ENCODE measurements at places on chromosomes 13 and 19. TPM values are rescaled to one million over a fixed set of nuclear protein-coding genes. Genes with fewer than 3 reads are reported as not detected.

GRCh38 chr19:40596608-40597328 is 4.4 kb upstream of the LTBP4 start:
- no peak for DNase-seq
- peaks cover 23% of the 10 kb centered on the region for H3K27me3 ChIP-seq
- peaks cover 49% of the 10 kb centered on the region for H3K4me1 ChIP-seq
- H3K36me3 ChIP-seq = no peaks in the 10 kb centered on the region
- no peak overlapping the region for H3K27ac ChIP-seq
- no peak overlapping the region for H3K4me3 ChIP-seq

GRCh38 chr19:6225232-6225865 is 54.4 kb downstream of the MLLT1 start:
- H3K36me3 ChIP-seq = peaks cover 10% of the 10 kb centered on the region
- H3K27me3 ChIP-seq = no peaks in the 10 kb centered on the region
- H3K4me1 ChIP-seq = no peaks in the 10 kb centered on the region
- DNase-seq = no peak

- H3K27me3 ChIP-seq = no peaks in the 10 kb centered on the region
- H3K27ac ChIP-seq = peak overlapping the region; percentile 33
- peak overlapping the region; percentile 71 for H3K4me3 ChIP-seq
- H3K4me1 ChIP-seq = peaks cover 70% of the 10 kb centered on the region
- DNase-seq = no peak
- H3K36me3 ChIP-seq = no peaks in the 10 kb centered on the region
These were observed 2.0 kb downstream of the UHRF1 start for GRCh38 chr19:4911314-4911713.

DNA sequence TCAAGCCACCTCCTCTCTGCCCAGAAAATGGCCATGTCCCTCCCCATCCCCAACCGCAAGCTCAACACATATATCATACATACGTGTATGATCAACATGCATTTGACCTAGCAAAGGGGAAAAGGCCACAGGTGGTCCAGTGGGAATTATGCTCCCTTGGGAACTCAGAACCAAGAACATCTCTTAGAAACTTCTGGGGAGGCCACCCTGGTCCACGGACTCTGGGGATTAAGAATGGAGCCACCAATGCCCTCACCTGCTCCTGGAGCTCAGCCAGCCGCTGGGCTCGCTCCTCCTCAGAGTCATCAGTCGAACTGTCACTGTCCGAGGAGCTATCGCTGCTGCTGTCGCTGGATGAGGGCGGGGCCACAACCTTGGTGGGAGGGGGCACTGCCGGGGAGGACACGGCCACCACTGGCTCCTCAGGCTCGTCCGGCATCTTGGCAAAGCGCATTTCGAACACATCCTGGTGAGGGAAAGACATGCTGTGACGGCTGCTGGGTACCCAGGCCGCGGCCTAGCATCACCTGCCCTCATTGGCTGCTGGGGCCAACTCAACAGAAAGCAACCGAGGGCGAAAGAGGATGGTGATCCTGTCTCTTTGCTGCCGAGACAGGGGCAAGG is 24.6 kb upstream of the EPHX3 start:
- no peak for DNase-seq
- H3K36me3 ChIP-seq = peaks cover 92% of the 10 kb centered on the region
- no peaks in the 10 kb centered on the region for H3K27me3 ChIP-seq

DNA sequence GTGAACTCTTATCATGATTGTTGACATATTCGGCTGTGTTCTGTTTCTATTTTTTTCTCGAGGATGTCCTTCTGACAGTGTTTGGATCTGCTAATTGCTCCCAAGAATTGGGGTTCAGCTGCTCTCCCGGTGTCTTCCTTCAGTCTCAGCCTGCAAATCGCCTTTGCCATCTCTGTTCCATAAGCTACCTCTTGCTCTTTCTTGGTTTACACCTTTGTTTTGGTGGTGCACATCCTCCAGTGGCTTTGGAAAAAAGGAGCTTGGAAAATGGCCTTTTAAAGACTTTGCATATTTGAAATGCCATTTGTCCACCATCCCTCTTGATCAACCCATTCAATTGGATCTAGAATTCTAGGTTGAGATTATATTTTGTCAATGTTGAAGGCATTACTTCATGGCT is 137.2 kb downstream of the URI1 start:
- H3K27ac ChIP-seq = no peak overlapping the region
- no peaks in the 10 kb centered on the region for H3K36me3 ChIP-seq
- no peaks in the 10 kb centered on the region for H3K4me1 ChIP-seq
- H3K4me3 ChIP-seq = no peak overlapping the region
- no peaks in the 10 kb centered on the region for H3K27me3 ChIP-seq

DNA sequence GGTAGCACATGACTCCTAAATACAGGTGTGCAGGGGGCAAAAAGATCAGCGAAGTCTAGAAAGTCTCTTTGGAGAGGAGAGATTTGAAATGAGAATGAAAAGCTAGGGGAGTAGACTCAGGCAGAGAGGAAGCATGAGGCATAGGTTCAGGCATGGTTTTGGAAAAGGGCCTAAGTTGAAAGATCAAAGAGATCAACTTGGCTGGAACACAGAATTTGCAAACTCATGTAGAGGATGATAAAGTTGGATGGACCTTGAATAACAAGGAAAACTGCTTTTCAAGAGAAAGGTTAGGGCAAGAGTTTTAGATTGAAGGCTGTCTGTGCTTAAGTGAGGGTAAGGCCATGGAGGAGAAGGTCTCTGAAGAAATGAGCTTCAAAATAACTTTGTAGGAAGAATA is 47.4 kb upstream of the UBAC2 start:
- no peak for DNase-seq
- no peaks in the 10 kb centered on the region for H3K27me3 ChIP-seq
- H3K4me1 ChIP-seq = no peaks in the 10 kb centered on the region
- no peaks in the 10 kb centered on the region for H3K36me3 ChIP-seq

- no peak overlapping the region for H3K27ac ChIP-seq
- DNase-seq = no peak
- H3K4me1 ChIP-seq = no peaks in the 10 kb centered on the region
These were observed 109.9 kb downstream of the COL4A1 start for GRCh38 chr13:110197026-110197425.

- no peaks in the 10 kb centered on the region for H3K27me3 ChIP-seq
- H3K27ac ChIP-seq = no peak overlapping the region
- H3K4me1 ChIP-seq = no peaks in the 10 kb centered on the region
- DNase-seq = no peak
- no peaks in the 10 kb centered on the region for H3K36me3 ChIP-seq
- no peak overlapping the region for H3K4me3 ChIP-seq
These were observed 30.2 kb downstream of the ING1 start for GRCh38 chr13:110743687-110744086.

DNA sequence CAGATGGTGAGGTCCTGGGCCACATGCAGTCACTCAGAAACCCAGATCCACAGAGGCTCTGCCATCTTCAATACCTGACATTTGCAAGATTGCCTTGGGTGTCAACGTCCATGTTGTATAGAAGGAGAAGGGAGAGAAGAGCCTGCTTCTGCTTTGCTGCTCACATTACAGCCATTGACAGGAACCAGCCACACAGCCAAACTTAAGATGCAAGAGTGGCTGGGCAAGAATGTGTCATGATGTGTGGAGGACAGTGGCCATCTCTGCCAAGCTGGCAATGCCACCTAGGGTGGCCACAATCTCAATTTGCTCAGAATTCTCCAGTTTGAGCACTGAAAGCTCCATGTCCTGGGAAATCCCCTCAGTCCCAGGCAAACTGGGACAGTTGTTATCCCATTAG is 25.9 kb upstream of the SERPINE3 start:
- H3K27ac ChIP-seq = no peak overlapping the region
- DNase-seq = no peak
- H3K4me1 ChIP-seq = no peaks in the 10 kb centered on the region

- H3K36me3 ChIP-seq = peaks cover 34% of the 10 kb centered on the region
- H3K4me1 ChIP-seq = peaks cover 89% of the 10 kb centered on the region
- H3K27ac ChIP-seq = peak overlapping the region; percentile 18
- no peak overlapping the region for H3K4me3 ChIP-seq
These were observed 4.8 kb downstream of the TPT1 start for GRCh38 chr13:45336025-45336800.

DNA sequence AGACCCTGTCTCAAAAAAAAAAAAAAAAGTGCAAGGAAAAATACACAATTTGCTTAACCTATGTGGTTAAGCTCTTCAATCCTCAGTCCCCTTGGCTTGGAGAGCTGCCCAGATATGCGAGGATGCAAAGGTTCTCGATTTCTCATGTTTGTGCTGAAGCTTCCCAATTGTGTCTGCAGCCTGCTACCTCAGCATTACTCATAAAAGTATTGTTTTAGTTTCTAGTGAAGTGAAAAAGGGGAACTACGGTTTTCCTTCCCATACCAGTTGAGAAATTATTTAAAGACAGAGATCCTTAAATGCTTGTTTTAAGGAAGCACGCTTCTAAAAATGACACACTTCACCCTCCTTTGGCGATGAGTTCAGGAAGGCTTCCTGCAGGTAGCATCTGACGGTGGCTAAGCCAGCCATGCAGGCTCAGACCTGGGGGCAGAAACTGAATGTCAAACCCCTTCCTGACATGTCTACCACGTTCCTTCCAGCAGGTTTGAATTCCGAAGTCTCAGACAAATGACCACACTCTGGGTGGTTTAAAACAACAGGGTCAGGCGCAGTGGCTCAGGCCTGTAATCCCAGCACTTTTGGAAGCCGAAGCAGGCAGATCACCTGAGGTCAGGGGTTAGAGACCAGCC is 47.9 kb downstream of the RUBCNL start:
- H3K4me1 ChIP-seq = peaks cover 9% of the 10 kb centered on the region
- no peaks in the 10 kb centered on the region for H3K27me3 ChIP-seq
- no peak overlapping the region for H3K27ac ChIP-seq
- no peak overlapping the region for H3K4me3 ChIP-seq
- H3K36me3 ChIP-seq = no peaks in the 10 kb centered on the region
- DNase-seq = no peak

DNA sequence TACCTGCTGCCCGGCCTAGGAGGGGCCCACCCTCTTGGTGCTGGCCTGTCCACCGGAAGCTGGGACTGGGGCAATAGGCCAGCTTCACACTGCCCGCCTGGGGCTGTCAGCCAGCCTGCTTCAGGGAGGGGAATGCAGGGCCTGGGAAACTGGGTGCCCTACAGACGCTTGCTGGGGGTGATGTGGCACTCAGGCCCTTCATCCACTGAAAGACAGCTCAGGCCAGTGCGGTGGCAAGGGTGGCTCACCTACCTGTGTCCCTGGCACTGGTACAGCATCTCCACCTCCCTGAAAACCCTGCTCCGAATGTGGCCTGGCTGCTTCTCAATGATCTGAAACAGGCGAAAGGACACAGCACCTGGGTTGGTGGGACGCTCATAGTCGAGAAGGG is 7.8 kb downstream of the MKNK2 start:
- no peak for DNase-seq
- no peak overlapping the region for H3K4me3 ChIP-seq

- H3K27ac ChIP-seq = no peak overlapping the region
- peaks cover 10% of the 10 kb centered on the region for H3K4me1 ChIP-seq
- DNase-seq = peak; percentile 28
- no peaks in the 10 kb centered on the region for H3K36me3 ChIP-seq
- H3K27me3 ChIP-seq = no peaks in the 10 kb centered on the region
These were observed 6.6 kb downstream of the ISOC2 start for GRCh38 chr19:55454787-55455243.

DNA sequence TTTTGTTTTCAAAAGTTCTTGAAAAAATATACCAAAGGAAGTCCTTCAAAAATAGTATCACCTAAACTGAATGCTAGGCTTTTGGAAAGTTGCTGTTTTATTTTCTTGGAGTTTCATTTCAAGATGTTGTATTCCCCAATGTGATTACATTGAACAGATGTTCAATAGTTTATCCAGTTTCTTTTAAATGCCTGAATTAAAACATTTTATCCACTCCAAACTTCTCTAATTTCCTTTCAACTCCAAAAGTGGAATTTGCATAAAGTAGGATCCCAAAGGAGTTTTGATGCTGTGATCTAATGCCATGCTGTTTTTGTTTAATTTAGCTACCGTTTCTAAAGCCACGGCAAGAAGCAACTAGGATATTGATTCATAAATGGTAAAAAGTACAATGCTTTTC is 892.5 kb upstream of the SLC10A2 start:
- H3K4me3 ChIP-seq = no peak overlapping the region
- H3K27me3 ChIP-seq = no peaks in the 10 kb centered on the region
- no peaks in the 10 kb centered on the region for H3K36me3 ChIP-seq
- H3K4me1 ChIP-seq = no peaks in the 10 kb centered on the region

- peaks cover 21% of the 10 kb centered on the region for H3K27me3 ChIP-seq
- no peak for DNase-seq
- peaks cover 12% of the 10 kb centered on the region for H3K4me1 ChIP-seq
These were observed 519 bp downstream of the PTPRS start for GRCh38 chr19:5339950-5340636.

GRCh38 chr13:32737679-32738078 is 151.4 kb downstream of the PDS5B start:
- H3K27ac ChIP-seq = peak overlapping the region; percentile 70
- peaks cover 28% of the 10 kb centered on the region for H3K4me1 ChIP-seq
- H3K27me3 ChIP-seq = no peaks in the 10 kb centered on the region
- no peak for DNase-seq

- peaks cover 21% of the 10 kb centered on the region for H3K36me3 ChIP-seq
- peak overlapping the region; percentile 12 for H3K27ac ChIP-seq
- H3K4me3 ChIP-seq = no peak overlapping the region
- H3K4me1 ChIP-seq = peaks cover 40% of the 10 kb centered on the region
- DNase-seq = no peak
These were observed 4.7 kb downstream of the SLC1A5 start for GRCh38 chr19:46783670-46784069.

- H3K27ac ChIP-seq = peak overlapping the region; percentile 31
- H3K36me3 ChIP-seq = no peaks in the 10 kb centered on the region
- H3K4me1 ChIP-seq = peaks cover 7% of the 10 kb centered on the region
- H3K27me3 ChIP-seq = no peaks in the 10 kb centered on the region
- peak overlapping the region; percentile 46 for H3K4me3 ChIP-seq
These were observed 15.2 kb downstream of the STXBP2 start for GRCh38 chr19:7652061-7652641.

The CEACAM3 gene
- not detected for total RNA-seq

The SIGLEC5 gene
- not detected for total RNA-seq

The SULT2A1 gene
- total RNA-seq = not detected

The METTL21C gene
- not detected for total RNA-seq

All from CD4-positive, alpha-beta memory T cell (primary cell).